ENCODE measurements at places on chromosomes 11 and 22. TPM values are rescaled to one million over a fixed set of nuclear protein-coding genes. Genes with fewer than 3 reads are reported as not detected.

ARVCF gene
- 0.42 TPM for polyA plus RNA-seq

RAG2 gene
- not detected for polyA plus RNA-seq

FGF4 gene
- polyA plus RNA-seq, result not detected

RPL3 gene
- 7,258 TPM for polyA plus RNA-seq

RIBC2 gene
- polyA plus RNA-seq, result 0.25 TPM

OR2AT4 gene
- polyA plus RNA-seq, result 0.02 TPM

MPZL3 gene
- polyA plus RNA-seq, result 1.2 TPM

CHRDL2 gene
- 5.1 TPM for polyA plus RNA-seq

RNF215 gene
- 13.6 TPM for polyA plus RNA-seq
